ENCODE measurements at places on chromosomes 5 and 9.

DNA sequence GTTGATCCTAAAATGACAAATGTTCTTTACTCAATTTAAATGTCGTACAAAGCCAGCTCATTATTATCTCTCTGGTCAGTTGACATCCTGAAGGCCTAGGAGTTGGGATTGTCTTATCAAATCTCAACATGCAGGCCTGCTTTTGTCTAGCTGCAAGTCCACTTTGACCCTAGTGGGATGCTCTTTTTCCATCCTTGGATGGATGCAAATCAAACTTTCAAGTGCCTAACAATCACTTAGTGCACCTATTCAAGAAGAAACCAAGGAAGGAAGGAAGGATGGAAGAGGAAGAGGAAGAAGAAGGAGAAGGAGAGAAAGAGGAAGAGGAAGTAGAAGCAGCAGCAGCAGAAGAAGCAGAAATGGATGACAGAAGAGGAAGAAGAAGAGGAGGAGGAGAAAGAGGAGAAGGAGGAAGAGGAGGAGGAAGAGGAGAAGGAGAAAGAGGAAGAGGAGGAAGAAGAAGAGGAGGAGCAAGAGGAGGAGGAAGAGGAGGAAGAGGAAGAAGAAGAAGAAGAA lies 109.6 kb downstream of the PIK3R1 start:
- DNase-seq: no peak

DNA sequence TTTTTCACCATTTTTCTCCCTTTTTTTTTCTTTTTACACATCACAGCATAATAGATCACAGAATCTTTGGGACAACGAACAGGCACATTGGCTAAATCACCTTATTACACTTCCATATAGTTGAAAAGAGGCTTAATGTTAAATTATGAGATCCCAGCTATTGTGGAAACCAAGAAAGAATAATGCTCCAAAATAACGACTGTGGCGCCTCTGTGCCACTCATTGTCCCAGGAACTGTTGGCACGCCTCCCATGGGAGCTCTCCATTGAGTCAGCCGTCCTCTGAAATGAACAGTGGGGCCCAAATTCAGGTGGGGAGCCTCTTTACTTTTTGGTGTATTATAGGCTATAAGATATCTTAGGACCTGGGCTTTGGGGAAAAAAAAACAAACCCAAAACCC lies 82.2 kb upstream of the NFIB start:
- DNase-seq: no peak

- peak; percentile 61 for DNase-seq
These were observed 11.9 kb downstream of the GLIPR2 start for GRCh38 chr9:36148311-36149051.

GRCh38 chr9:117242082-117242481 lies 172.8 kb downstream of the ASTN2 start:
- no peak for DNase-seq

DNA sequence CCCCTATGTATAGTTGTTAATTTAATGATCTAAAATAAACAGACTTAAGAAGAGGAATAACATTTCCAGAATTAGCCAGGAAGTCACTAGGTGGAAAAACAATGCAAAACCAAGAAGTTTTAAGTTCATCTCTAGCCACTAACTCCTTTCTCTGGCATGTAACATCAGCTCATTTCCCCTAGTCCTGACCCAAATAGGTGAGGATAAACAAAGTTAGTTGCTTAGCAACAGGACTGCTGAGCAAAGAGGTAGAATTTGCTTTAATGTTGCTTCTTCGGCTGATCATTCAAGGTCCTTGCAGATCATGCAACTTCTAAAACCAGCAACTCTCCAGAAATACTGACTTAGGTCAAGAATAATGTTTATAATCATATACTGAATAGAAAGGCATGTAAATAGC lies 675.8 kb downstream of the CETN3 start:
- DNase-seq: no peak

- DNase-seq: no peak
These were observed 74.5 kb upstream of the PALM2AKAP2 start for GRCh38 chr9:109705515-109705914.

DNA sequence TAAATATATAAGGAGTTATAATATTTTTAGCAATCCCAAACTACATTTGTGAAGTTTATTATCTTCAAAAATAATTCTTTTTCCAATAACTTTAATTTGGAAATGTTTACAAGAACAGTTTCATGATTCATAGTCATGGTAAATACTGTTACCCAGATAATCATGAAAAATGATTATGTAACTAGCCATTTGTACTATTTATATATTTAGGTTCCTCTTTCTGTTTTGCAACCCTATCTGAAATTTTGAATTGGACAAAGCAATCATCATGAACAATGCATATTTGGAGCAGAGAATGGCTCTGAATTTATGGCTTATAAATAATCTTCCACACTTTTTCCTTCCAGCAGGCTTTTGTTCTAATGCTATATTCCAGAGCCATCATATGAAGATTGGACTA lies 499.7 kb downstream of the SLCO4C1 start:
- no peak for DNase-seq

- DNase-seq: no peak
These were observed 147.5 kb upstream of the RUSC2 start for GRCh38 chr9:35342221-35342958.

DNA sequence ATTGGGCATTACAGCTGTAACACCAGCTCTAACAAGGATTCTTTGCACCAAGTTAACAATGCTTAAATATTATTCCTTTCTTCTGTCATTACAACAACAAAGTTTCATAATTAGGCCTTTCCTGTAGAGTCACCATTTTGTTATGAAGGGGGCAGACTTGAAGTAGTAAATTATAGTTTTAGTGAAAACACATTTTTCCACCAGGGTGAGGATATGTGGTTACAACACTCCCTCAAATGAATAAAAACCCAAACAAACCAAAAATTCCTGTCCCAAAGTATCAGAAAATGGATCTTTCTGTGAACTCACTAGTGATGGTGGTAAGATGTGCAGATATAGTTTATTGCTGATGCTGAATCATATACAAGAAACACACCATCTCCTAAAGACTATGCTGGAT lies 250.5 kb upstream of the TUT7 start:
- no peak for DNase-seq

- no peak for DNase-seq
These were observed 130.4 kb downstream of the PRELID2 start for GRCh38 chr5:145704724-145705123.

DNA sequence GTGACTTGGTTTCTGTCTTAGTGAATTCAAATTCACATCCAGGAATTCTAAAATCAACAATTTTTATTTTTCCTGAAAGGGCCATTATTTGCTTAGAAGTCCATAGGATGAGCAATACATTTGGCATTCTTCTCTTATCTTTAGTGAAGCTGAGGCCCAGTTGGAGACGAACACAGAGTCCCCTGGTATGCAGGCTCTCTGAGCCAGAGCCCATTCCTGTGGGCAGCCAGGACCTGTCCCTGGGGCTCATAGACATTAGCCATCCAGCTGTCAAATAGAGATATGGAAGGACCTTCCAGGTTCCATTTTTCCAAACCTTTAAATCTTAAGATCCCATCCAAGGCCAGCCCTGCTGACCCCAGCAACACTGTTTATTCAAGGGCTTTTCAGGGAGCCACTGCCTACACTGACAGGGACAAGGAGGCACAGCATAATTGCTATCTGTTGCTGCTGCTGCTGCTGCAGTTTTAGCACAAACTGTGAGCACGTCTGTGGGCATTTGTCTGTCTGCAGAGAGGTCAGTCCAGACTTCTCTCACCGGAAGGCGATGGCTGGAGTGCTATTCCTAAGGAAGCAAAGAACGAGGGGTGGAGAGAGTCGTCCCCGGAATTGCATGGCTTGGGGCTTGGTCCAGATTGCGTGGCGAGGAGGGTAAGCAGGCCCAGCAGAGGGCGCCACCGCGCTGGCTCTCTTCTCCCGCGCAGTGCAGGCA lies 639.0 kb downstream of the CCDC171 start:
- no peak for DNase-seq

DNA sequence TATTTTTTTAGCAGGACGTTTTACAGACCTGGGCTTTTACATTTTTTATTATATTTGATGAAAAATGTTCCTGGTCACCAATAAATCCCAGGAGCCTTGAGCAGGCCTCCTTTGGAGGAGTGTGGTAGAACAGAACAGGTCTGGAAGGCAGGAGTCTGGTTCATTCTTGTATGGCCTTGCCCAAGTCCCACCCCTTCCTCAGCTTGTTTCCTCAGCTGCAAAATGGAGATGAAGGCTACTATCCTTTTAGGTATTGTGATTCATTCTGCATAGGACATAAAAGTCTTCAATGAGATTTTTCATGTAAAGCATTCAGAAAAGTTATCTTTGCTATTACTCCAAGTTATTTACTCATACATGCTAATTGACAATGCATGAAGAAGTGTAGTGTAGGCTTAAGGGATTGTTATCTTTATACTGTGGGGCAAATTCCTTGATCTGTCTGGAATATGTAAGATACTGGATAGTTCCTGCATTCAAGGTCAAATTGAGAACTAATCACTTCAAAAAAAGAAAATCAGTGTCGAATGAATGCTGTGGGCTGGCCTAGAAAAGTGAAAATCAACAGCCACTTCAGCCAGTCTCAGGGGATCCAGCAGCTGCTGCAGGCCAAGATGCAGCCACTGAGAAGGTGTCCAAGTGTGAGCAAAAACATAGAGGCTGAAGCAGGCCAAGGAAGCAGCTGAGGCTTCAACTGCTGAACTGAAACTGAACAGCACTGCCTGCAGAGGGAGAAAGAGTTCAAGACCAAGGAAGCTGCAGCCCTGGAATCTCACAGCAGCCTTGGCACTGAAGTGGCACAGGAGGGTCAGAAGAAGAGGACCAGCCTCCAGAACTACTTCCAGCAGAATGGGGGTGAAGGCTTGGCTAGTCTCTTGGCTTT lies 15.5 kb upstream of the SLC36A3 start:
- DNase-seq: no peak
